Right hindlimb (tissue), 1 donor: ENCODE measurements at places on chromosomes 2 and 18.
A peak's percentile ranks its signal among the peaks of the same experiment; 100 is the strongest.

DNA sequence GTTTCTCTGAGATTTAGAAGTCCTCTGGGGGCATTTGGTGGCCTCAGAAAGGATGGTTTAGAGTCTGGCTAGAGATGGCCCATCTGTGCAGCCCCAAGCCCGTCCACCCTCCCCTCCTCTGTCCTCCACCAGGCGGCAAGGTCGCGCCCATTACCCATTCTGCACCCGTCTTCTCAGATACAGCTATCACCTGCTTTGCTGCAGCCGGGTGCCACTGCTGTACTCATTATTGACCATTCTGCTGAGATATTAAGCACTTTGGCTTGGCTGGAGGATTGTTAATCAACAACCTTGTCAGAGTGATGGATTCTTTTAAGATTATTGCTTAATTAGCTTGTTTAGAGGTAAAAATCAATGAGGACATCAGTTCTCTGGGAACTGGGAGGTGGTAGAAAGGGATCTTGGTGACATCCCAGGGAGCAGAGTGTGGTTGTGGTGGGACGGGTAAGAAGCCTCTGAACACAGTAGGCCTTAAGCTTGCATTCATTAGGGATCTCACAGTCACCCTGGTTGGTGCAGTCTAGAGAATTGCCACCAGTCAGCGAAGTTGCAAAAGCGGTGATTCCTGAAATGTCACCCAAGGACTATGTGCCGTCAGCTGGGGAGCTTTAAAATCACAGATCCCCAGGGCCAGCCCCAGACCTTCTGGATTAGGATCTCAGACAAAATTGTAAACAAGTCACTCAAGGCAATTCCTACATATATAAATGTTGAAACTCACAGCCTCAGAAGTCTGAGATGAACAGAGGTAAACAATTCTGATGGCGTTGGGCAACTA lies 90.9 kb downstream of the CAPN13 start:
- DNase-seq, result no peak

GRCh38 chr2:216554286-216554685 lies 55.6 kb downstream of the RPL37A start:
- DNase-seq, result no peak

- no peak for DNase-seq
Observed at GRCh38 chr2:159640176-159640575, 23.8 kb upstream of the BAZ2B start.

DNA sequence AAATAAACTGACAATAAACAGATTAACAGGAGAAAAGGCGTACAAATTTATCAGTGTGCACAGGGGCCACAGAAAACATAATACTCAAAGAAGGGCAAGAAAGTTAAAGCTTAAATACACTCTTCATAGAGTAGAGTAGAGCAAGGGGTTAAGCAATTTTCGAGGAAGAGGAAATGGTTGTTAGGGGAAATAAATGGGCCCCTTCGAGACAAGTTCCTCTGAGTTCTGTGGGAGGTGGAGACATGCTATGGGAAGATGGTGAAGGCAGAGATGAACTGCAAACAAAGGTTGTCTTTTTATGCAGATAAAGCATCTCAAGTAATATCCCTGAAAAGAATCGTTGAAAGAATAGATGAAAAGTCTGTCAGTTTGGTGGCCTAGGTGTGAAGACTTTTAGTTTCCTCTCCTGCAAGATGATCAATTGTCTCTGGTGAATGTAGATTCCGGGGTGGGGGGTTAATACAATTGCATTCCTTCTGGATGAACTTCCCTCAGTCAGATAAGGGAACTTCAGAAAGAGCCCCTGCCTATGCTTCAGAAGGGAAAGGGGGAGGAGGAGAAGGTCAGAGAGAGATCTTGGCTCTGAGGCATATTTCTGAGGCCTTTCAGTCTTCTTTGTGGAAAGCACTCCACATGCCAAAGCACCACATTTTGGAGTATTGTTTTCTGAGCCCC lies 127.0 kb downstream of the METTL4 start:
- no peak for DNase-seq

DNA sequence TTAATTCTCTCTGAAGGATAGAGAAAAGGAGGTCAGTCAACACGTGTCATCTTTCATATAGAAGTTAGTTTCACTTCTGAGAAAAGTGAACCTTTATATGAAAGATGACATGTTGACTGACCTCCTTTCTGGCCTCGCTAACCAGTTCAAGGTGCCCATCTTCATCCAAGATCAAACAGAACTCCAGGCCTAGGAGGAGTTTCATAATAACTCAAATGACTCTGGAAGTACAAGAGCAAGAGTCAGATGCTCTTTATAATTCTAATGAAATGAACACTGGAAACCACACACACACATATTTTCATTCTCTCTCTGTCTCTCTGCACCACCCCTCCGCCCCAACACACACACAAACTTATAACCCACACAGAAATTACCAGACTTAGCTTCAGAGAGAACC lies 16.3 kb downstream of the ANKRD44 start:
- DNase-seq, result no peak

DNA sequence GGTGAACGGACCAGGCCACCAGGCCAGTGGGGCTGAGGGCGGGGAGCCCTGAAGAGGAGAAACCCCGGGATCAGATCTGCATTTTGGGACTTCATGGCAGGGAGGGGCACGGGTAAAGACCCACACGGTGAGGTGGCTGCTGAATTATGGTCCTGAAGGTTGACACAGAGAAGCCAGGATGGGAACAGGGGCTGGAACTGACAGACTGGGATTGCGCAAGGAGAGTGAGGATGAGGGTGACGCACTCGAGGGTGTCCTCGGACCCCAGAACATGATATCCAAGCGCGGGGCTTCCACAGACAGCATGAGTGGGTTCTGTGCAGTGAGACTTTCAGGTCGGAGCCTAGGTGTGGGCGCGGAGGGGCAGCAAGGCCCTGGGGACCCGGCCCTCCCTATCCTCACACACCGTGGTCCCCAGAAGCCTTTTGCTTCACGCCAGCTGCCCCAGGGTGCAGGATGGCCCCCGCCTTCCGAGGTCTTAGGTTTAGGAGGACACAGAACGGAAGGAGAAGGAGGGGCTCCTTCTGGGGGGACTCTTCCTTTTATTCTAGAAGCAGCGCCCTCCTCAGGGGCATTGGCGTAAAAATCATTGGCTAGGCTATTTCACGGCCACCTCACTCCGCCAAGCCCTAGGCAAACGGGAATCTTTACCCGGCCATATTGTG lies 416.8 kb upstream of the HS6ST1 start:
- no peak for DNase-seq

- no peak for DNase-seq
Observed at GRCh38 chr18:5284808-5285207, 10.7 kb downstream of the ZBTB14 start.

GRCh38 chr2:175234650-175235049 lies 53.1 kb upstream of the ATP5MC3 start:
- DNase-seq, result no peak

GRCh38 chr2:116680256-116680936 lies 1134.1 kb upstream of the DDX18 start:
- DNase-seq, result no peak

DNA sequence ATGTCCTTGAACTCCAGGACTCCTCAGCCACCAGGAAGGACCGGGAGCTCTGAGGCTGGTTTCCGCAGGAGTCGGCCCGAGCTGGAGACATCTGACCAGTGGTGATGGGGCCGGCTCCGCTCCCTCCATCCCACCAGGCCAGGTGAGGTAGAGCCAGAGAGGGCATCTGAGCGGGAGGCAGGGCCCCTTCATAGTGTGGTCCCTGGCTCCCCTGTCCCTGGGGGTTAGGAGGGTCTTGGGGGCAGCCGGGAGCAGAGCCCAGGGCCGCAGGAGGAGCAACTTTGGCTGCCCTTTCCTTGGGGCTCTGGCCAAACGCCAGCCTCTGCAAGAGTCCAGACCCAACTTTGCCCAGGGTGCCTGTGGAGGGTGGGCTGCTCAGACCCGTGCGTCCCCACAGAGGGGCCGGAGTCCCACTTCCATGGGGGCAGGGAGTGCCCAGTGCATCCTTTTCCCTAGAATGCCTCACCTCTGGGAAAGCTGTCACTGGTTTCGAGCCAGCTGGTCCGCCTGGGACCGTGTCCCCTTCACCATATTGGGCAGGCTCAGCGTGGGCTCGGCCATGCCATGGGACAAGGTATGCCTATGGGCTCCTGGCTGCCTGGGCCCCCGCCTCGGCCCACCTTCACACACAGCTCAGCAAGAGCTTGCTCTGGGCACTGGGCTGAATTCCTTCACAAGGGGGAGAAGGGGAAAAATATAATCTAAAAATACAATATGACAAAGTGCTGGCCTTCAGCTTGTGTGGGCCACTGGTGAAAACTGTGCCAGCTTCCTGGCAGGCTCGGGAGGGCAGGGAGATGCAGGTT lies 148.6 kb downstream of the TWIST2 start:
- DNase-seq, result no peak

DNA sequence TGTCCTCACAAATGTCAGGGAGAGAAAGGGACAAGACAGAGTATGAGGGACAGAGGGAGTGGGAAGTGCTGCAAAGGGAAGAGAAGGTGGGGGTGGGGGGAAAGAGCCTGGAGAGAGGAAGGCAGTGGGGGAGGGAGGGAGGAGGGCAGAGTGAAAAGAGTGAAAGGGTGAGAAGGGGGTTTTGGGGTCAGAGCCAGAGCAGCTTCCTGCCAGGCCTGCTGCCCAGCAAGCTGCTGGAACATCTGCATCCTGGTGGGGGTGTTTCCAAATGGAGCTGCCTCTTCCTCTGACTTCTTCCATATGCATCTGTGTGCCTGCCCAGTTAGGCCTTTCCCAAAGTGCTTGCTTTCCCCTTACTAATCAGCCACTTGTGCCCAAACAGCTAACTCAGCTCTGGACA lies 94.3 kb upstream of the CELF4 start:
- DNase-seq, result peak; percentile 33

DNA sequence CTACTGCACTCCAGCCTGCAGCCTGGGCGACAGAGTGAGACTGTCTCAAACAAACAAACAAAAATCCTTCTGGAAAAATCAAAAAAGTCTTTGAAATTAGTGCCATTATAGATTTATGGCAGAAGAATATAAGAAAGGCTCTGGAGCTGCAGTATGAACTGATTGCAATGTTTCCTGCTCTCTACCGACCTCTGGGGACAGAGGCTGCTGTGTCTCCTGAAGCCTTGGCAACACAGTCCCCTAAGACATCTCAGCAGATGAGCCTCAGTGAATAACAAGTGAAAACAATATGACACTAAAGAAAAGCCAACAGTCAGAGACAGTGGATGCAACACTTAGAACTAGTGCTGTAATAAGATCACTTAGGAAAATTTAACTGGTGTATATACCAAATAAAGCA lies 494.9 kb upstream of the LRATD1 start:
- no peak for DNase-seq

- no peak for DNase-seq
Observed at GRCh38 chr2:30492185-30492584, 45.1 kb downstream of the LCLAT1 start.

DNA sequence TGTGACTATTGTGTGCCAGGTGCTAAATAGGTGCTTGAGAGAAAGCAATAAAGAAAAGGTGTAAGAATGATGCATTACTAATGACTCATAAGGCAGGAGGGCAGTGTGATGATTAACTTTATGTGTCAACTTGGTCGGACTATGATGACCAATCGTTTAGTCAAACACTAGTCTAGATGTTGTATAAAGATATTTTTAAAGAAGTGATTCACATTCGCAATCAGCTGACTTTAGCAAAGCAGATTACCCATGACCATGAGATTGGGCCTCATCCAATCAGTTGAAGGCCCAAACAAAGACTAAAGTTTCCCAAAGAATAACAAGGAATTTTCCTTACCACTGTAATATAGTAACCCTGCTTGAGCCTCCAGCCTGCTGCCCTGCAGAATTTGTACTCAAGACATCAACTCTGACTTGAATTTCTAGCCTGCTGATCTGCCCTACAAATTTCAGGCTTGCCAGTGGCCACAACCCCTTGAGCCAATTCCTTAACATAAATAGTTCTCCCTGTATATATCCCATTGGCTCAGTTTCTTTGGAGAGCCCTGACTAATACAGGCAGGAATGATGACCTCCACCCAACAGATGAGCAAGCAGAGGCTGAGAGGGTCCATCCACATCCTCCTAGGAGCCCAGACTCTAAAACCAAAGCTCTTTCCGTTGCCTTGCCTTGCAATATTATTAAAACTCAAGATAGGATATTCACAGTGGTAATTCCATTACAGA lies 132.6 kb downstream of the ACTR3 start:
- no peak for DNase-seq

- DNase-seq, result no peak
Observed at GRCh38 chr2:177254433-177255226, 9.9 kb downstream of the NFE2L2 start.

- DNase-seq, result peak; percentile 62
Observed at GRCh38 chr2:218168635-218169462, 2.1 kb upstream of the CXCR1 start.

DNA sequence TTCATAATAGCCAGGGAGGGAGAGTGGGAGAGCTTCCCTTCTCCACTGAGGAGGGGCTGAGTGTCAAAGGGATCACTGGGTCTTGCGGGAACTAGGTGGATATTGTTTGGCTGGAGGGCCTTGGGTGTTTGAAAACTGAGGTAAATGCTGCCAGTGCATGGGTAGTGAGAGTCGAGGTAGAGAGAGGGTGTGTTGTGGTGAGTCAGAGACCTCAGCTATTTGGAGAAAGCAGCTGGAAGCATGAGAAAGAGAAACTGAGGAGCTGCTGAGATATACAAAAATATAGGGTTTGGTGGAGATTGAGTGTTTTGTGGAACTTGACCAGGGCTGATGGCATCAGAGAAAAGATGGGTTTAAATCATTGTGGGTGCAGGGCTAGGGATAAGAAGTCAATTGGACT lies 127.0 kb upstream of the CCDC195 start:
- DNase-seq, result no peak

DNA sequence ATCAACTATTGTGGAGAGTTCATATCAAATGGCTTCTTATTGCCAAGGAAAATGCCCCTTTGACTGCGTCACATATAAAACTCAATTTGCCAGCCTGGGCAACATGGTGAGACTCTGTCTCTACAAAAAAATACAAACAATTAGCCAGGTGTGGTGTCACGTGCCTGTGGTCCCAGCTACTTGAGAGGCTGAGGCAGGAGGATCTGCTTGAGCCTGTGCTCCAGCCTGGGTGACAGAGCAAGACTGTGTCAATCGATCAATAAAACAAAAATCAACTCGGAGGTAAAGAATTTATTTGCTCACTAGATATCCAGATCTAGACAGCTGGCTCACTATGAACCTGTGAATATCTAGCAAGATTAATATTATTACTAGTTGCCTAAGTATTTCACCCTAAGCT lies 1.7 kb upstream of the ZCCHC2 start:
- DNase-seq, result no peak

DNA sequence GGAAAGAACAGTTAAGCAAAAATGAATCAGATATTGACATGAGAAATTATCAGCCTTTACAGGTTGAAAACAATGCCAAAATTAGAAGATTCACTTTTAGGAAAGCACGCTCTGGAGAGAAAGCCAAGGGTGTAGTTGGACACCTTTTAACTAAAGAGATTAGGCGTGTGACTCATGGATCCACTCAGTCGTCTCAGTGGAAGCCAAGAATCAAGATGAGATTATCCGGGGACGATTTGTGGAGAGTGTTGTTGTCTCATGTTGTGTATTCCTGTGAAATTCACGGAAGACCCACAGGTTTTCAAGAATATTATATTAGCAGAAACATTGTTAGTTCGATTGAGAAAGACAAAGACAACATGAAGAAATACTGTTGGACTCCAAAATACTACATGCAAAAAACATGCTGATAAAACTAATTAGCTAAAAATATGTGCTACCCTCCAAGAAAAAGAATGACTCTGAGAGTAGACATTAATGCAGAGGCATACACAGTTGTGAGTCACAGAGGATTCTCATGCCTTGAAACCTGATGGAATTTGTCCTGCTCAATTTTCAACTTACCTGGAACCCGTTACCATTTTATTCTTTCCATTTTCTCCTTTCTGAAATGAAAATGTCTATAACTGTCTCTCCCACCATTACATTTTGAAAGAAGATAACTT lies 192.1 kb upstream of the RND3 start:
- no peak for DNase-seq
